Activated T-helper 2 cell treated with anti-CD3 and anti-CD28 coated beads, Interferon-gamma antibody, Interleukin-2, Interleukin-4, amounts not matched to agents 10 μg/mL and 5 μg/mL and 100 μg/mL, durations not matched to agents 14 hours and 24 hours and 36 hours (primary cell): ENCODE measurements at places on chromosomes 7 and 10. TPM values are rescaled to one million over a fixed set of nuclear protein-coding genes. Genes with fewer than 3 reads are reported as not detected.

- no peak overlapping the region for H3K27ac ChIP-seq
- no peaks in the 10 kb centered on the region for H3K36me3 ChIP-seq
- no peaks in the 10 kb centered on the region for H3K4me1 ChIP-seq
- no peak overlapping the region for H3K4me3 ChIP-seq
- DNase-seq: no peak
- no peaks in the 10 kb centered on the region for H3K27me3 ChIP-seq
Observed at GRCh38 chr10:44242826-44243225, 142.1 kb downstream of the CXCL12 start.

DNA sequence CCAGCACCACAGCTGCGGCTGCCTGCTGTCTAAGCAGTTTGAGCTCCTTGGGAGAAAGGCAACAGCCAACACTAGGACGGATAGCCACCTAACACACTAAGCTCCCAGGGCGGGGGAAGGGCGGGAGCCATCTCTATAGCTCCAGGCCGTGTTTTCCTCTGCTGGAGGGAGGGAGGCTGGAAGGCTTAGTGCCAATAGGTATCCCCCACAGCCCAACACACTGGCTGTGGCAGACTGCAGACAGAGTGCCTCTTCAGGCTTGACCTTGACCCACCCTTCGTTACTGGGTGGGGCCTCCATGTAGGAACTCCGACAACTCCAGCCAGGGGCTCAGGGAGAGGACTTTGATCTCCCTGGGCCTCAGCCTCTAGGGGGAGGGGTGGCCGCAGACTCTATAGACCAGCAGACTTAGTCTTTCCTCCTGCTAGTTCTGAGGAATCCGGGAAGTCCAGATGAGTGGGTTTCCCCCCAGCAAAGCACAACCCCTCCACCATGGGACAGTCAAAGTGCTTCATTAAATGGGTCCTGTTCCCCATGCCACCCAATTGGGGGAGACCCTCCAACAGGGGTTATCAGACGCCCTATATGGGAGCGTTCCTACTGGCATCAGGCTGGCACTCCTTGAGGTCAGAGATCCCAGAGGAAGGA is 314.4 kb upstream of the MKI67 start:
- H3K36me3 ChIP-seq: no peaks in the 10 kb centered on the region
- no peaks in the 10 kb centered on the region for H3K4me1 ChIP-seq
- no peak overlapping the region for H3K4me3 ChIP-seq
- H3K27ac ChIP-seq: no peak overlapping the region
- no peak for DNase-seq

- H3K27ac ChIP-seq: no peak overlapping the region
- no peaks in the 10 kb centered on the region for H3K36me3 ChIP-seq
- no peaks in the 10 kb centered on the region for H3K4me1 ChIP-seq
- no peak overlapping the region for H3K4me3 ChIP-seq
- H3K27me3 ChIP-seq: no peaks in the 10 kb centered on the region
Observed at GRCh38 chr7:10571759-10572158, 401.9 kb upstream of the PHF14 start.

DNA sequence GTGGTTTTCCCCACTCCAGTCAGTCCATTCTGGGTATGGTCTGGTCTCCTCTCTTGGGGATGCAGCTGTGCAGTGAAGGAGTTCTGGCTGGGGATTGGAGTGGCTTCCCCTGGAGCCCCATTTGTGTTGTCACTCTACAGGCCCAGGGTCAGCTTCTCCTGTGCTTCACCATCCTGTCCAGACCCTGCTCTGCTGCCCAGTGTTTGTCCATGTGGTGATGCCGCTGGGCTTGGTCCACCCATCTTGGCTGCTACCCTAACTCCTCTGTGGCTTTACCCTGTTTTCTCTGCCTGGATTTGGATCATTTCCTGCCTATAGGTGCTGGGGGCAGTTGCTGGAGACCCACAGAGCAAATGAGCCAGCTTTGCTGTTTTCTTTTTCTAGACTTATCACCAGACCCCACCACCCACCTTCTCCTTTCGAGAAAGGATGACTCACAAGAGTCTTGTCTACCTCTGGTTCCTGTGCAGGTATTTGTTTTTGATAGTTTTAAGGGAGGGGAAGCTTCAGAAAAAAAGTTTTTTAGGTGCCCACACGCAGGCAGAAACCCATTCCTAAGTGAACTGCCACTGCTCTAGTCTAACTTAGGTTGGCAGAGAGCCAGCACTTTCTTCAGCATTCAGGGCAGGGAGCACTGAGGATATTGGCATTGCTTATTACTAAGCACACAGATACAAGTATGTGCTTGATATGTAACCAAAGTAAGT is 8.5 kb downstream of the ZDHHC16 start:
- H3K4me3 ChIP-seq: no peak overlapping the region
- H3K27me3 ChIP-seq: no peaks in the 10 kb centered on the region
- peaks cover 17% of the 10 kb centered on the region for H3K4me1 ChIP-seq
- DNase-seq: no peak

GRCh38 chr10:105726149-105726548 is 1085.1 kb downstream of the SORCS3 start:
- no peak for DNase-seq
- H3K27ac ChIP-seq: no peak overlapping the region
- no peak overlapping the region for H3K4me3 ChIP-seq
- H3K27me3 ChIP-seq: no peaks in the 10 kb centered on the region

DNA sequence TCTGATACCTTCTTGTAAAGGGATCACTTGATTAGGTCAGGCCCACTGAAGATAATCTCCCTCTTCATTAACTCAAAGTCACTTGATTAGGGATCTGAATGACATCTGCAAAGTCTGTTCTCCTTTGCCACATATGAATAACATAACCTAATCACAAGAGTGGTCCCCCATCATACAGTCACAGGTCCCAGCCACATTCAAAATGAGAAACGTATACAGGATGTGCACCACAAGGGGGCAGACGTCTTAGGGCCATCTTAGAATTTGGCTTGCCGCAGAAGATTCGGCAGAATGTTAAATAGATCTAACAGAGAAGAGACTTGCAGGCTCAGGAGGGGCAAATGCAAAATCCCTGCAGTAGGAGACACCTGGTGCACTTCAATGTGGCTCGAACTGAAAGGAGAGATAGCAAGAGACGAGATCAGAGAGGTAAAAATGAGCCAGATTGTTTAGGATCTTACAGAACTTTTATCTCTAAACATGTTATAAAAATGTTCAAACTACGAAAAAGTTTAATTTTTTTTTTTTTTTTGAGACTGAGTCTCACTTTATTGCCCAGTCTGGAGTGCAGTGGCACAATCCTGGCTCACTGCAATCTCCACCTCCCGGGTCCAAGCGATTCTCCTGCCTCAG is 10.4 kb upstream of the SMC3 start:
- H3K36me3 ChIP-seq: no peaks in the 10 kb centered on the region
- H3K27me3 ChIP-seq: peaks cover 49% of the 10 kb centered on the region
- peak; percentile 38 for DNase-seq

- H3K4me1 ChIP-seq: no peaks in the 10 kb centered on the region
- no peak overlapping the region for H3K4me3 ChIP-seq
- H3K27ac ChIP-seq: no peak overlapping the region
- no peaks in the 10 kb centered on the region for H3K36me3 ChIP-seq
- no peaks in the 10 kb centered on the region for H3K27me3 ChIP-seq
Observed at GRCh38 chr7:4042402-4043045, 639.6 kb upstream of the FOXK1 start.

GRCh38 chr7:135186841-135187253 is 16.3 kb upstream of the CYREN start:
- DNase-seq: no peak
- H3K27me3 ChIP-seq: no peaks in the 10 kb centered on the region
- H3K4me3 ChIP-seq: no peak overlapping the region
- peaks cover 85% of the 10 kb centered on the region for H3K36me3 ChIP-seq

DNA sequence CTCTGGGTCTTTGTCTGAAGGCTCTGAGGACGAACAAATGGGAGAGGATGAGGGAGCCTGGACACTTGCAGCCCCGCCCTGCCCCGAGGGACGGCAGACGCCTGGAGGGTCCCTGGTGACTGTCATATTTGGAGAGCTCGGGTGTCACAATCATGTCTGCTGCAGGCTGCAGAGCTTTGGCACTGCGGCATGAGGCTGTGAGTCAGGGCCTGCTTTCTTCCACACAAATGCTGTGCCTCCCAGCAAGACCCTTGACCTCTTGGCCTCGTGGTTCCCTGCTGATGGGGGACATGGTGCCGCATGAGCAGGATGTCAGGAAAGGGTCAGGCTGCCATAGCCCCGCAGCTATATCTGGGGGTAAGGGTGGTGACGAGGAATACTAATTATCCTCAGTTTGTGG is 64.9 kb upstream of the PPIF start:
- no peak overlapping the region for H3K27ac ChIP-seq
- H3K4me3 ChIP-seq: no peak overlapping the region
- H3K36me3 ChIP-seq: peaks cover 63% of the 10 kb centered on the region

GRCh38 chr10:36578306-36578705 is 547.1 kb upstream of the ANKRD30A start:
- DNase-seq: no peak
- no peaks in the 10 kb centered on the region for H3K4me1 ChIP-seq
- H3K27me3 ChIP-seq: no peaks in the 10 kb centered on the region

- H3K36me3 ChIP-seq: no peaks in the 10 kb centered on the region
- no peak overlapping the region for H3K4me3 ChIP-seq
- H3K27me3 ChIP-seq: no peaks in the 10 kb centered on the region
- no peaks in the 10 kb centered on the region for H3K4me1 ChIP-seq
Observed at GRCh38 chr7:124263232-124263827, 230.5 kb upstream of the TMEM229A start.

DNA sequence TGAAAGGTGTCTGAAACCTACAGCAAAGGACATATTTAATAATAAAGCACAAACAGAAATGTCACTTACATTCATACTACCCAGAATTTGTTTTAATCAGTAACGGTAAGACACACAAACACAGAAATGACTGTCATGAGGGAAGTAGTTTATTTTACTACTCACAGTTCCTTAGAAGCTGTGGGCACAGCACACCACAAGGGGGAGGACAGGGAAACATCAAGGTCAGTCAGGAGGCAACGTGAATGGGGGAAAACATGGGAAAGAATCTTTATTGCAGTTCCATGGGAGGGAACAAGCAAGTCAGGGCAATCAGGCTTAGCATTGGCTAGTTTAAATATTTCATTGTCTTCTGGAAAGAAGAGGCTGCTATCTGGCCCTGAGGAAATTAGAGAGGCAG is 123.8 kb upstream of the PDSS1 start:
- H3K27me3 ChIP-seq: no peaks in the 10 kb centered on the region
- DNase-seq: no peak
- H3K4me3 ChIP-seq: no peak overlapping the region
- no peaks in the 10 kb centered on the region for H3K4me1 ChIP-seq

The C10orf90 gene
- total RNA-seq: not detected in 2 replicates

The ZNF736 gene
- 17.6 and 20.6 TPM in 2 replicates for total RNA-seq

The MSMB gene
- not detected in 2 replicates for total RNA-seq

The ZKSCAN1 gene
- total RNA-seq: 59.0 and 63.5 TPM in 2 replicates

The SNCG gene
- total RNA-seq: not detected in 2 replicates

The TFEC gene
- not detected in 2 replicates for total RNA-seq

The CFAP69 gene
- 0.34 and 0.51 TPM in 2 replicates for total RNA-seq

The HOGA1 gene
- not detected in 2 replicates for total RNA-seq

The INHBA gene
- 0.97 and 1.0 TPM in 2 replicates for total RNA-seq
